ENCODE measurements at places on chromosomes 1 and 21.

GRCh38 chr21:33811167-33812010, 104.2 kb downstream of the ATP5PO start:
- no peak for DNase-seq

- no peak for DNase-seq
Measured at GRCh38 chr1:184443624-184444023, 56.8 kb downstream of the C1orf21 start.

GRCh38 chr1:171219346-171220080, 28.8 kb upstream of the FMO1 start:
- no peak for DNase-seq

- DNase-seq, result no peak
Measured at GRCh38 chr1:179127163-179127895, 45.5 kb downstream of the TOR3A start.

GRCh38 chr1:181482521-181483284, 614 bp upstream of the CACNA1E start:
- DNase-seq, result no peak

GRCh38 chr1:222786121-222786520, 28.7 kb upstream of the DISP1 start:
- DNase-seq, result no peak

- DNase-seq, result no peak
Measured at GRCh38 chr1:119002028-119002686, 14.0 kb upstream of the TBX15 start.

GRCh38 chr1:39617488-39618049, 21.9 kb downstream of the HEYL start:
- DNase-seq, result no peak

DNA sequence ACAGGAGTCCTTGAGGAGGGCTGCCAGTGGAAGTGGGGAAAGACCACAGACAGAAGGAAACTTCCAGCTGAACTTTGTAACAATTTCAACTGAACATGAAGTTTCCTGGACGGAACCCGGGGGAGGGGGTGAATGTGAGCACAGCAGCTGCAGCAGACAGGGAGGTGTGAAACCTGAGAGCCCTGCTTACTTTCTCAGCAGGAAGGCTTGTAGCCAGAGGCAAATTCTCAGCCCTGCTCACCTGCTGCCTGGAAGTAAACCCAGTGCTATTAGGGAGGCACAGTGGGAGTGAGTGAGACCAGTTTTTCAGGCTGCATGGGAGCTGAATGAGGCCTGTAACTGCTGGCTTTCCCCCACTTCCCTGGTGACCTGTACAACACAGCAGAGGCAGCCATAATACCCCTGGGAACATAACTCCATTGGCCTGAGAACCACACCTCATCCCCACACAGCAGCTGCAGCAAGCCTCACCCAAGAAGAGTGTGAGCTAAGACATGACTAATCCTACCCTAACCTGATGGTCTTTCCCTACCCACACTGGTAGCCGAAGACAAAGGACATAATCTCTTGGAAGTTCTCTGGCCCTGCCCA, 9.6 kb upstream of the SPRR2F start:
- no peak for DNase-seq

DNA sequence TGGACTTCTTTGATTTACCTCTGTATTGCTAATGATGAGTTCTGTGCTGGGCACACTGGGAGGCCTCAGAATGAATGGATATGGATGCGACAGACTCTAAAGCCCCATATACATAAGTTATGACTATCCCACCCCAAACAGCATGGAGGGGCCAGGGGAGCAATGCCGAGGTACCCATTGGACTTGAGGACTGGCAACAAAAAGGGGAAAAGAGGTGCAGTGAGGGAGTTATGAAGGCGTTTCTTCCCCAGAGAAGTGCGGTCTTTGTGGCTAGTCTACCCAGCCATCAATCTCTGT, 15.2 kb upstream of the CDCA8 start:
- no peak for DNase-seq

- DNase-seq, result peak; percentile 19
Measured at GRCh38 chr1:116498789-116499628, 71.8 kb downstream of the CD58 start.

GRCh38 chr1:10378081-10378841, 20.6 kb upstream of the PGD start:
- no peak for DNase-seq

- DNase-seq, result no peak
Measured at GRCh38 chr1:2330519-2331199, 60.7 kb downstream of the MORN1 start.

GRCh38 chr1:97693601-97694000, 227.2 kb downstream of the DPYD start:
- no peak for DNase-seq

DNA sequence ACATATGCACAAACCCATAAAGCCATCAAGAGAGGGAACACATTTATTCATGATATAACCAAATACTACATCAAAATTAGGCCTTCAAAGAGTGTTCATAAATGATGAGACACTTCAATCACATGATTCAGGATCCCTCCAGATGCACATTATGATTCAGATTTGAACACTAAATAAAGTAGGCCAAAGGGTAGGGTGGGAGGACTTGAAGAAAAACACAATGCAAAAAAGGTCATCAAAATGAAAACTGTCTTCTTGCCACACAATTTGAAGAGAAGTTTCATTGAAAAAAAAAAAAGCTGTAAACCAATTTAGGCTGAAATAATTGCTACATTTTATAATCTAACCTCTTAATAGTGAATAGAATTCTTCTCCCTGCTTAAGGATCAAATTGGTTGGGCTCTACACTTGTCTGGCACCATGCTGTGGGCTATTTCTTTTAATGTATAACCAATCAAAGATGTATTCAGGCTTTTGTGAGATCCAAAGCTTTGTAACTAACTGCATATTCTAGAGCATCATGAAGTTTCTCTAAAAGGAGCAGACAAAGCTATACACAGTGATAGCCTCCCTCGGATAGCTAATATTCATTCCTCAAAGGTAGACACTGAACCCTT, 58.1 kb downstream of the ZSWIM5 start:
- no peak for DNase-seq

DNA sequence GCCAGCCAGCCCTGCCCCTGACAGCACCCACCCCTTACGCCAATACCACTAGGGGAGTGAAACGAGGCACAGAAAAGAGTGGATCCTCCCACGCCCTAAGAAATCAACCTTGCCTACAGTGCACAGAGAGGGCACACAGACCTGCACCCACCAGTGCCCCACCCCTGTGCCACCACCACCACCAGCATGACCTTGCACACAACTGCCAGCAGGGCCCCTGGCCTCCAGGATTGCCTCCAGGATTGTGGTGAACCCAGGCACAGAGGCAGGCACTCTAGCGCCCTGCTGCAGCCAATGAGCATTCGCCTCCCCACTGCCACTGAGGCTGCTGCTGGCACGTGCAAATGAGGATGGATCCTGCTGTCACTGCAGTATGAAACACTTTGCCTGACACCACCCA, 23.5 kb upstream of the SGIP1 start:
- no peak for DNase-seq

DNA sequence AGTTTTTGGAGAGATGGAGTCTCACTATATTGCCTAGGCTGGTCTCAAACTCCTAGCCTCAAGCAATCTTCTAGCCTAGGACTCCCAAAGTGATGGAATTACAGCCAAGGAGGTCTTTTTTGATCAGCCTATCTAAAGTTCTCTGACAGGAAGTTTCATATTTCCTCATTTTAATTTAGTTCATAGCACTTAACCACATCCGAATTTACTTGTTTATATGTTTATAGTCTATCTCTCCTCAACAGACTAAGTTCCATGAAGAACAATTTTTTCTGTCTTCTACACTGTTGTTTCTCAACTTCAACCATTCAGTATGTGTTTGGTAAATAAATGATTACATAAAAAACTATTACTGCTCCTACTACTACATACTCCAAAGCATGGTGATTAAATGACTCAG, 47.9 kb downstream of the GON4L start:
- DNase-seq, result no peak

GRCh38 chr1:151156515-151156819, at the start of gene TNFAIP8L2:
TSS of gene TNFAIP8L2 (plus strand) at chr1:151156649. CDS start at chr1:151158698, 2,049 bp downstream.
- peak; percentile 57 for DNase-seq

- DNase-seq, result no peak
Measured at GRCh38 chr1:1318131-1318652, 6.3 kb downstream of the INTS11 start.

GRCh38 chr1:241627453-241628259, 12.5 kb downstream of the CHML start:
- no peak for DNase-seq

- no peak for DNase-seq
Measured at GRCh38 chr21:17340081-17340480, 172.8 kb upstream of the CXADR start.

- peak; percentile 44 for DNase-seq
Measured at GRCh38 chr1:198620951-198621824, 17.7 kb upstream of the PTPRC start.

DNA sequence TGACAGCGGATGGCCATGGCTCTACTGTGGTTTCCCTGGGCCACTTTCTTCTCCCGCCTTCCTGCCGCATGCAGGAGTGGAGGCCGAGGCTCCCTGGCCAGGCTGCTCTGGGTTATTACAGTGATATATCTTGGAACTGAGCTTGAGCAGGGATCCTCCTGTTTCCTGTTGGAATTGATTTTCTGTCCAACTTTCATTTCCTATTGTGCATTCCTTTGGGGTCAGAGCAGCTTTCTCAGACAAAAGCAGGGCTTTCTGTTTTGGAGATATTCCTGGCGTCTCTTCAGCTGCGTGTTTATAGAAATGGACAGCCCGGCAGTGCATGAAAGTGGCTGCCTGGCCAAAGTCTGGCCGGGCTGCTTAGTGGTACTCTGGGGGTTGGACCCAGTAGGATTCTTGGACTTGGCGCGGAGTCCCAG, 146.4 kb downstream of the KIF26B start:
- no peak for DNase-seq

DNA sequence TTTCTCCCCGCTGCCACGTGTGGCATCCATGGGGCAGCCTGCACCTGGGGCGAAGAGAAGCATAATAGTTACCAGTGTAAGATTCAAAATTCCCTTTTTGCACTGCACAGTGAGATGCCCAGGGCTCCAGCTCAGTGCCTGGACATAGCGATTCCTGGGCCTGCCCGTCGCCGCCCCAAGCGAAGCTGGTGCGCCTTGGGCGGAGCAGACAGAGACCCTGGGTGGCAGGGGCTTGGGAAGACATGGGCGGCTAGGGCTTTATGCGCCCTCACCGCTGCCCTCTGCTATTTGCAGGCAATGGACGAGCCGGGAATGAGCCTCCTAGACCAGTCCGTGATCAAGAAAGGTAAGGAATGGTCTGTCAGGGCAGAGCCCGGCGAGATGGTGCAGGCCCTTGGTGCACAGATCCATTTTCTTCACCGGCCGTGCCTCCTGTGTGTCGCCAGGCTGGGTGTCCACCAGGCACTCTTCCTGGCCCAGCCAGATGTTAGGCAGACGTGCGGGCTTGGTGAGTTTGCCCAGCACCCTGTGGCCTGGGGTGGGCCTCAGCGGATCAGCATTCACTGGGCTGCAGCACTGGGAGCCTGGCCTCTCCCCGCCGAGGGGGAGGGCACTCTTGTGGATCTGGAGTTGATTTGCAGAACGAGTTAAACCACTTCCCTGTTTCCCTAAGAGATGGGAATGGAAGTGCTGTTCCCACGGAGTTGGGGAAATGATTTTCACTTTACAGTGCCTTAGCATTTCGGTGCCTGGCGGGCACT, 1.7 kb downstream of the TFAP2E start:
- no peak for DNase-seq

DNA sequence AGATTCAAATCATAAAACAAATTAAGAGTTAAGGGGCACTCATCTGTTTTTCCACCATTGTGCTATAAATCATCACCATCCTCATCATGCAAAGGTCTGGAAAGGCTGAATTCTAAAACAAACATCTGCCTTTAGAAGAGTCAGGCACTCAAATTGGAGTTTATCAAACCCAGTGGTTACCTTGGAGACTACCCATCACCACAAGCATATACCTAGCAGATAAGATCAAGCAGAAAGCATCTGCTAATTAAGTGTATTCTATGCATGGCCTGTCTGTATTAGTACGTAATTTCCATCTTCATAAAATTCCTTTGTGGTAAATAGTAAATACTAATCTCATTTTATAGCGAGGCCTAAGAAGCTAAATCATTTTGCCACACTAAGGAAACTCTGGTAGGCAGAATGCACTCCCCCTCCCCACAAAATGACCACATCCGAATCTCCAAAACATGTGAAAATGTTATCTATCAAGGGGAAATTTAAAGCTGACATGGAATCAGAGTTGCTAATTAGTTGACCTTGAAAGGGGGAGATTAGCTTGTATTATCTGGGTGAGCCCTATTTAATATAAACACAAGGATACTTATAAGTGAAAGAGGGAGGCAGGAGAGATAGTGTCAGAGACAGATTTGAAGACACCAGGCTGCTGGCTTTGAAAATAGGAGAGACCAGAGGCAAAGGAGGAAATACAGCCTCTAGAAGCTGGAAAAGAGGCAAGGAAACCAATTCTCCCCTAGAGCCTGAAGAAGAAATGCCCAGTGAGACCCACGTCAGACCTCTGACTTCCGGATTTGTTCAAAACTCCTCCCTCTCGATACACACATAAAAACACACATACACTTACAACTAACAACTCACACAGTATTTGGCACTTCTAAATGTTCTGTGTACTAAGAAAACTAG, 23.2 kb downstream of the ARID4B start:
- DNase-seq, result no peak

GRCh38 chr1:230090194-230090711, 23.2 kb downstream of the GALNT2 start:
- DNase-seq, result no peak

- no peak for DNase-seq
Measured at GRCh38 chr1:222390181-222390580, 157.7 kb downstream of the HHIPL2 start.

- DNase-seq, result no peak
Measured at GRCh38 chr1:186502087-186502486, 41.2 kb upstream of the PDC start.

DNA sequence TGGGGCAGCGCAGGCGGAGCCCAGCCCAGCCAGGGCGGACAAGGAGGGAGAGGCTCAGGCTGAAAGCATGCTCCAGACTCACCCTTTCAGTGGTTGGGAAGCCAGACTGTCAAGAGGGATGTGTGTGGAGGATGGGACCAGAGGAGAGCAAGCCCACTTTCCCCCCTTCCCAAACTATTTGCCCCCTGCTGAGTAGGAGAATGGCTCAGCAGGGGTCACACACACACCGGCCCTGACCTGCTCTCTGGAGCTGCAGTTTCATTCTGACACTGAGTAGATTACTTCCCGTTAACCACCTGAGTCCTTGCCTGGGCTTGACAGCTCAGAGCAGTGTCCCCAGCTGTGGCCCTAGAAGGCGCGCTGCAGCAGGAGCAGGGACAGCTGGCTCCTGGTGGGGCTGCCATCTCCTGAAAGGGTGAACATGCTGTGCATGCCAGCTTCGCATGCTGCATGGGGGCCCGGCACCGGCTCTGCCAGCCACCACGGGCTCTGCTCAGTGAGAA, 51.6 kb upstream of the CNTN2 start:
- DNase-seq, result no peak

DNA sequence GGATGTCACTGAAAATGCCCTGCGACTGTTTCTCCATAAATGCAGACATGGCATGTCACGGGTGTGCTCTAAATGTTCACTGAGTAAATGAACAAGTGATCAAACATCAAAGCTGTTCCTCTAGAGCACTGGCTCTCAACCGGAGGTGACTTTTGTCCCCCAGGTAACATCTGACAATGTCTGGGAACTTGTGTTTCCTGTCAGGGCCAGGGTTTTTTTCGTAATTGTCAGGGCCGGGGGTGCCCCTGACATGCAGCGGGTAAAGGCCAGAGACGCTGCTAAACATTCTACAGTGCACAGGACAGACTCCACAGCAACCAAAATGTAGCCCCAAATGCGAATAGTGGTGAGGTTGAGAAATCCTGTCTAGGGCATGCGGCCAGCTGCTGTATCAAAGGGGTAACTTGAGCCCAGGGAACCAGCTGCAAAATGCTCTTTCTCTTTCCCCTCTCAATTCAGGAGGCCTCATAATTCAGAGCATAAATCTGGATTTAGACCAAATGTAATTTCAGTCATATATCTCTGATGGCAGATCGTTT, 2.0 kb downstream of the ALDH4A1 start:
- DNase-seq, result no peak

Measured in activated T-helper 9 cell treated with anti-CD3 and anti-CD28 coated beads, Interleukin-2, amount 50 U/mL, for 16 hours (primary cell).